ENCODE measurements at places on chromosomes 1 and 21. TPM values are rescaled to one million over a fixed set of nuclear protein-coding genes. Genes with fewer than 3 reads are reported as not detected.

GRCh38 chr1:54542962-54543539, 5.0 kb upstream of the ACOT11 start:
- peak overlapping the region; percentile 17 for H3K27ac ChIP-seq
- peaks cover 15% of the 10 kb centered on the region for H3K4me1 ChIP-seq
- peak overlapping the region; percentile 80 for H3K4me3 ChIP-seq
- no peak for DNase-seq
- H3K27me3 ChIP-seq = peaks cover 25% of the 10 kb centered on the region

The TEX38 gene
- not detected for total RNA-seq

The FNDC10 gene
- 4.4 TPM for total RNA-seq

The MAP7D1 gene
- 234 TPM for total RNA-seq

The KRTAP10-10 gene
- total RNA-seq = not detected

GRCh38 chr1:162765788-162766187, 24.7 kb upstream of the HSD17B7 start:
- H3K27me3 ChIP-seq = no peaks in the 10 kb centered on the region
- H3K4me3 ChIP-seq = no peak overlapping the region
- H3K4me1 ChIP-seq = no peaks in the 10 kb centered on the region

The TTF2 gene
- 79.4 TPM for total RNA-seq

The CYP4A22 gene
- not detected for total RNA-seq

DNA sequence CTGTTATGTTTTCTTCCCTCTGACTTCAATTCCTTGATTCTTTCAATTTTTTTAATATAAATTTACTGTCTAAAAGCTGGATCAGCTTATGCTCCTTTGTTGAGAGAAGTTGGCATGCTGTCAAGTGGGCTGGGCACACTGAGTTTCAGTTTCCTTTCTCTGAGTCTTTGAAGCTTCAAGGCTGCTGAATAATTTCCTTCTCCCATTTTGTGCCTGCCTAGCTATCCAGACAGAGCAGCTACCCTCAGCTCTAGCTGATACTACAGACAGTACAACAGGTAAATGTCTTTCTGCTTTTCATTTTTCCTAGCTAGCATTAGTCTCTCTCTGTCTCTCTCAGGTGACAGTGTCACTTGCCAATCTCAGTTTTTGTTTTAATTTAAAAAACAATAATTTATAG, at the start of gene IFI44:
TSS of gene IFI44 (plus strand) at position 204 of the 400 bp plus-strand sequence. CDS start 365 bp downstream, outside the sequence.
- peak; percentile 48 for DNase-seq
- no peaks in the 10 kb centered on the region for H3K27me3 ChIP-seq
- peak within 1 kb of the TSS; percentile 97 for H3K4me3 ChIP-seq
- peak within 1 kb of the TSS; percentile 96 for H3K27ac ChIP-seq

- peaks cover 8% of the 10 kb centered on the region for H3K4me1 ChIP-seq
- DNase-seq = no peak
- peak overlapping the region; percentile 16 for H3K27ac ChIP-seq
- peak overlapping the region; percentile 11 for H3K4me3 ChIP-seq
- no peaks in the 10 kb centered on the region for H3K27me3 ChIP-seq
These were observed 652.5 kb downstream of the KIF26B start for GRCh38 chr1:245807306-245807705.

DNA sequence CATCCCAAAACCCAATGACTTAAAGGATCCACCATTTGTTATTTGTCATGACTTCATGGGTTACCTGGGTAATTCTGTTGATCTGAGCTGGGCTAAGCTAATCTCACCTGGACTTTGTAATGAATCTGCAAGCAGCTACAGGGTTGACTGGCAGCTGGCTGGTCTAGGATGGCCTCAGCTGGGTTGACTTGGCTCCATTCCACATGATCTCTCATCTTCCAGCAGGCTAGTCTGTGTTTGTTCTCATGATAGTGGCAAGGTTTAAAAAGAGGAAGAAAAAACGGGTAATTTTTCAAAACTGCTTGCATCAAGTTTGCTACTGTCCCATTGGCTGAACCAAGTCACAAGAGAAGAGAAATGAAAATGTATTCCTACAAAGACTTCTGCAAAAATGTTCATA, 24.8 kb upstream of the ZMYM4 start:
- no peak for DNase-seq
- no peak overlapping the region for H3K4me3 ChIP-seq
- H3K27me3 ChIP-seq = peaks cover 4% of the 10 kb centered on the region
- no peaks in the 10 kb centered on the region for H3K36me3 ChIP-seq
- no peak overlapping the region for H3K27ac ChIP-seq
